ENCODE measurements at places on chromosomes 12 and 14. TPM values are rescaled to one million over a fixed set of nuclear protein-coding genes. Genes with fewer than 3 reads are reported as not detected.

- no peak for DNase-seq
These were observed 178.9 kb upstream of the ALG10B start for GRCh38 chr12:38137716-38138115.

- no peak for DNase-seq
These were observed 222.6 kb downstream of the ADGRD1 start for GRCh38 chr12:131176266-131176665.

DNA sequence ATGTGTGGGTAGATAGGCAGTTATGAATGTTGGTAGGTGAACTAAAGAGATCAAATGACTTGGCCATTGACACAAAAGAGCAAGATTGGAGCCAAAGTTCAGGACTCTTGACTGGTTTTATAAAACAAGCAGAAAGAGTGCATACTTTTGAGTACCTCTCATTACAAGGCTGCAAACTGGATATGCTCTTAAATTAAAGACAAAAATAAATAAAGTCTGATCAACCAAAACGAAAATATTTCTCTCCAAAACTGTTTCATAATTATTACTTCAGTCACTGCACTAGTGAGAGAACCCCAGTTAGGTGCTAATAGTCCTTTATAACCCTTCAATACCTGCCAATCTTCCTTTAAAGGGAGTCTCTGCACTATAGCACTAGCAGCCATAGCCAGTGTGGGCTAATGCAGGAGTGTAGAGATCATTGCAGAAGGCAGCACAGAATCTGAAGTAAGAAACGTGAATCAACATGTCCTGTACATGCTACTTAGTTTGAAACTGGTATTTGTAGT, 147.1 kb downstream of the FOXA1 start:
- no peak for DNase-seq

DNA sequence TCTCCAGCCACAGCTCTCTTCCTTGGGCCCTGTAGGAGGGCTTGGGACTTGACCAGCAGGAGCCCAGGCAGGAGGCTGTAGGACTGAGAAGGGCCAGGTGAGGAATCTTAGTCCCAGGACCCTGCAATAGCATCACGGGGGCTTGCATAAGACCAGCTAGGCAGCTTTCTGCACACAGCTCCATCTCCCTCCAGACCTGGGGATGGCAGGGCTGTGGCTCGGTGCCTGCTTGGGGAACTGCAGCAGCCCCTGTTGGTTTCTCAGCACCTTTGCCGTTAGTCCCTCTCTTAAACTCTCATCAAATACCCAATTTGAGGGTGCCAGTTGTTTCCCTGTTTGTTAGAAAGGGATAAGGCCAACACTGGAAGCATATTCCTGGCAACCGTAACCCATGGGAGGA, 14.3 kb downstream of the DIO3 start:
- no peak for DNase-seq

GRCh38 chr12:42130672-42131402, 13.8 kb downstream of the GXYLT1 start:
- no peak for DNase-seq

GRCh38 chr12:48078901-48079300, 27.0 kb downstream of the SENP1 start:
- no peak for DNase-seq

DNA sequence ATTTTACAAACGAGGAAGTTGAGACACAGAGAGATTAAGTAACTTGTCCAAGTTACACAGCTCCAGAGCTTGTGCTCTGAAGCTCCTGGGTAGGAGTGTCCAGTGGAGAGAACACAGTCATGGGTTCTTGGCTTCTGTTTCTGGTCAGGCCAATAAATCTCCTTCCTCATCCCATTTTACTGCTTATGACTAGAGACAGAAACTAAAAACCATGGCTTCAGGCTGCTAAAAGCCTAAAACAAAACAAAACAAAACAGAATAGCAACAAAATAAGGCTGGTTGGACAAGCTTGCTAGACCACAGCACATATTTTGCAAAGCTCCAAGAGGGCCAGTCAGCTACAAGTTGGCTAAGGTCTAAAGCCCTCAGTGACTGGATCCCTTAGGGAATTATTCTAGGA, 49.8 kb downstream of the PTGER2 start:
- DNase-seq = no peak

- no peak for DNase-seq
These were observed 34.0 kb downstream of the BMAL2 start for GRCh38 chr12:27366621-27367020.

Gene NGB
- total RNA-seq = not detected

Gene LRP6
- total RNA-seq = 22.0 TPM

Gene ASCL4
- total RNA-seq = not detected

Gene OR4L1
- total RNA-seq = not detected

Gene ABCD2
- not detected for total RNA-seq

Gene PTPRQ
- not detected for total RNA-seq

Gene ERC1
- 40.4 TPM for total RNA-seq

Gene SLC17A8
- total RNA-seq = not detected

Gene TEX52
- not detected for total RNA-seq
